ENCODE measurements at places on chromosomes 6 and 20.

DNA sequence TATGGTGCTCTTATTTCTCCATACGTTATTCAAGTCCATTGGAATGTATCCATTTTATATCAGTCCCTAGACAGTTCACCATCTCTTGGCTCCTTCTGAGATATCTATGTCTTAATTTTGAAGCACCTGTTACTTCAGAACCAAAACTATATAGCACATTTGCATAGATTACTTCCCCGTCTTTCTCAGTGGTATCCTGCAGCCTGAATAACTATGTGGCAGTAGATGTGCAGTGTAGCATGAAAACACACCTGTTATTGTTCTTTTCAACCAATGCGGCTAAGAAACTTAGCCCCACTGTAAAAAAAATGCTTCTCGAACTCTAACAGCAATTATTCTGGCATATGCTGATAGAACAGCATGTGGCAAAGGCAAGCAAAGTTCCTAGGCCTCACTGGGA is 1184.4 kb upstream of the ADGRB3 start:
- DNase-seq, result no peak

- DNase-seq, result no peak
These were observed 204.8 kb downstream of the ADGB start for GRCh38 chr6:146803601-146804000.

DNA sequence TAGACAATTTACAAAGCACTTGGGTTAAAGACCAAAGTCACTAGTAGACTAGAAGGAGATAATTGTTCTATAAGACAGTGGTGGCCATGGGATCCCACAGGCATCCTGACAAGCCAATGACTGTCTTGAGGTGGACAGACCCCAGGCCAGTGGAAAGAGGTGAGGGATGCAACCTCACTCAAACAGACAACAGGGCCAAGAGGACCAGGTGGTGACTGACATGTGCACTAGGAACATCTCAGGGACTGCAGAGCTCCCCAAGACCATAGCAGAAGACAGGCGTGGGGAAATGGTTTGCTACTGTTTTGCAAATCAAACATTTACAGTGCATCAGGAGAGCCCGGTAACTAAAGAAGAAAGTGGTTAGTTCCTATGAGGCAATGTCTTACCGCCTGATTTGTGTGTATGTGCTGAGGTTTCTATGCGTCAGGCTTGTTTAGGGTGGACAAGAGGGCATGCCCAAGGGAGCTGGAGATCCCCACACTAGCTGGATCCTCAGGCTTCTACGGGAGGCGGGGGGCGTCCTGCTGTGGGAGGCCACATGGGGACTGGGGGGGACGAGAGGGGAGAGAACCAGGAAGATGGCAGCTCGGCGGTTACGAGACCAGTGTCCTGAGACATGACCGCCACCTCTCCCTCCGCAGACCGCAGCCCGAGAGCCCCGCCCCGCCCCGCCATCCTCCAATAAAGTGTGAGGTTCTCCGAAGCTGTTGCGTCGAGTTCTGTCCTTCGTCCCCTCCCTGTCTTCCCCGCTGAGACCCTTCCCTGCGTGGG is 623 bp upstream of the MRPS26 start:
- peak; percentile 44 for DNase-seq

DNA sequence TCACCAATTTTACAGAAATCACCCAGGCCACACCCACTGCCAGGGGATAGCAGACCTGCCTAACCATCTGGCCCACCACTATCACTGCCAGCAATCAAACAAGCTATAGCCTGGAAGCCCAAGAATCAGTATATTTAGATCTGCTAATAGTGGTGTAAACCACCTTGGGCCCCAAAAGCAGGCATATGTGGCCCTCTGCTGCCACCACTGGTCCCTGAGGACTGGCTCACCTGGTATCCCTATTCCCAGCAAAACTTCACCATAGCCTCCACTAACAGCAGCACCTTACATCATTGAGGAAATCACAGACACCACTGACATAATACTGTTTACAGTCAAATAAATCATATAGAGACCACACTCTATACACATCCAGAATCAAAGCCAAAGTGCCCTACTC is 880.4 kb upstream of the MAN1A1 start:
- DNase-seq, result no peak

GRCh38 chr6:27296106-27296783 is 15.8 kb downstream of the POM121L2 start:
- no peak for DNase-seq

Data from esophagus squamous epithelium (tissue), 5 donors.